ENCODE measurements at places on chromosomes 16 and 17. TPM values are rescaled to one million over a fixed set of nuclear protein-coding genes. Genes with fewer than 3 reads are reported as not detected.

The IL17C gene
- polyA plus RNA-seq = not detected

DNA sequence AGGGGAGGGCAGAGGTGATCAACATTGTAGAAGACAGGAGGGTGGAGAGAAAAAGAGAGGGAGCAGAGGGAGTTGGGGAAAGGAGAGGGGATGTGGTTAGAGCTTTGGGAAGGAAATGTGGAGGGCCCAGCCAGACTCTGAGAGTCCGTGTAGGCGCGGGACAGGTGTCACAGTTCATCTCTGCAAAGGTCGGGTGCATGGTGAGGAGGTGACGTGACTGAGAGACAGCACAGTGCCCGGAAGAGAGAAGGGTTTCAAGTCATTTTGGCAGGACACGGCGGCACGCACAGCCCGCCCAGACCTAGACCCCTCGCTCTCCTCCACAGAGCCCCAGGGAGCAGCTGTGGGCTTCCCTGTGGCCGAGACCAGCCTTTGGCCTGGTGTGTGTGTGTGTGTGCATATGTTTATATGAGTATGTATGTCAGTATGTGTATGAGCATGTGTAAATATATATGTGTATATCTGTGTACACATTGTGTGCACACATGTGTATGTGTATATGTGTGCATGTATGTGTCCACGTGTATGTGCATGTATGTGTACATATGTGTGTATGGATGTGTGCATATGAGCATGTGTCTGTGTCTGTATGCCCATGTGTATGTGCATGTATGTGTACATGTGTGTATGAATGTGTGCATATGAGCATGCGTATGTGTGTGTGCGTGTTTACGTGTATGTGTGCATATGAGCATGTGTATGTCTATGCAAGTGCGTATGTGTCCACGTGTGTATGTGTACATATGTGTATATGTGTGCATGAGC is 104.6 kb downstream of the SEC14L1 start:
- DNase-seq = no peak

DNA sequence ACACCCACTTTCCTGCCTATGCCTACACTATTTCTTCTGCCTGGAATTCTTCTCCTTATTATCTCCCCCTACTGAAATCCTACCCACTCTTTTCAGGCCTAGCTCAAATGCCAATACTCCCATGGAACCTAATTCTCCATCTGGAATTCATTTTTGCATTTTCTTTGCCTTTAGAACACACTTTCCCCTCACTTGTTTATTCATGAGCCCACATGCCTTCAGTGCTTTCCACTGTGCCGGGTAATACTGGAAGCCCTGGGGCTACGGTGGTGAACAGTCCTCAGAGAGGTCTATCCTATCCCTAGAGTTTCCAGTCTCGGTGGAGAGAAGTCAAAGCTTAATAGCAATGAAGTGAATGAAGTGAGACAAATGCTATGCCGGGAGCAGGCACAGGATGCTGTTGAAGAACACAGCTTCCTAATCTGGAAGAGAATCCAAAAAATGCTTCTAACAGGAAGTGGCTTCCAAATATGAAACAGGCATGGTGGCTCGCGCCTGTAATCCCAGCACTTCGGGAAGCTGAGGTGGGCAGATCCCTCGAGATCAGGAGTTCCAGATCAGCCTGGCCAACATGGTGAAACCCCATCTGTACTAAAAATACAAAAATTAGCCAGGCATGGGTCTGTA is 322.4 kb downstream of the GRIN2A start:
- no peak for DNase-seq

GRCh38 chr16:78961464-78961863 is 639.1 kb downstream of the MAF start:
- DNase-seq = no peak

- DNase-seq = no peak
These were observed 16.3 kb downstream of the TTLL6 start for GRCh38 chr17:48800626-48801217.

DNA sequence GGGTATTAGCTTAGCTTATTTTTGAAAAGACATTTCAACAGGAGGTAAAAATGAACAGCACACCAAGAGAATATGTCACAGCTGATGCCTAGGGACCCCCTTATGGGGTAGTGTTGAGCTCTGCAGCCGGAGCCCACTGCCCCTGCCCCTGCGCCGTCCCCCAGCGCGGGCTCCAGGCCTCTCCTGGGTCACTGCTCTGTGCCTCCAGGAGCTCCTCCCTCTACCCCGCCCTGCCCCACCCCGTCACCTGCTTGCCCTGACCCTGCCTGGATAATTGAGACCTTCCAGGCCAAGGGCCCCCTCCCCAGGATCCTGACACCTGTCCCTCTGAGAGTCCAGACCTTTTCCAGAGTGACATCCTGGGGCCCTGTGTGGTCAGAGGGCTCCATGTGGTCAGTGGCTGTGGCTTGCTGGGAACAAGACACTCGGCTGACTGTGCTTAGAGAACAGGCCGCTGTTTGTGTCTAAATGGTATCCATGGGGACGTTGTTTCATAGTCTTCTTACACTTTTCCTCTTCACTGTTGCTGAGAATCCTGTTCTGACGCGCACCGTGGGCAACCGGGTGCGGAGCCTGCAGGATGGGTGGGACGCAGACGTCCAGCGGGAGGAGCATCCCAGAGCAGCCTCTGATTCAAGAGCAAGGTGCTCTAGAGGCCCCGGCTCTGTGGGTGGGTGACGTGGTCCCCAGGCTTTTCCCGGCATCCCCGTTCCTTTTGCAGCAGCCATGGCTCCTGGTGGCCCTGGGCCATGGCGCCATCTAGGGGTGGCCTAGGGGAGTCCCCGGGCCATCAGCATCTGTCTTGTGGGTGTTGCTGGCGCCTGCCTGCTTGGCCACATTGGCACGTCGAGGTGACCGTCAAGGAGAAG is 20.0 kb upstream of the WFIKKN1 start:
- DNase-seq = no peak

DNA sequence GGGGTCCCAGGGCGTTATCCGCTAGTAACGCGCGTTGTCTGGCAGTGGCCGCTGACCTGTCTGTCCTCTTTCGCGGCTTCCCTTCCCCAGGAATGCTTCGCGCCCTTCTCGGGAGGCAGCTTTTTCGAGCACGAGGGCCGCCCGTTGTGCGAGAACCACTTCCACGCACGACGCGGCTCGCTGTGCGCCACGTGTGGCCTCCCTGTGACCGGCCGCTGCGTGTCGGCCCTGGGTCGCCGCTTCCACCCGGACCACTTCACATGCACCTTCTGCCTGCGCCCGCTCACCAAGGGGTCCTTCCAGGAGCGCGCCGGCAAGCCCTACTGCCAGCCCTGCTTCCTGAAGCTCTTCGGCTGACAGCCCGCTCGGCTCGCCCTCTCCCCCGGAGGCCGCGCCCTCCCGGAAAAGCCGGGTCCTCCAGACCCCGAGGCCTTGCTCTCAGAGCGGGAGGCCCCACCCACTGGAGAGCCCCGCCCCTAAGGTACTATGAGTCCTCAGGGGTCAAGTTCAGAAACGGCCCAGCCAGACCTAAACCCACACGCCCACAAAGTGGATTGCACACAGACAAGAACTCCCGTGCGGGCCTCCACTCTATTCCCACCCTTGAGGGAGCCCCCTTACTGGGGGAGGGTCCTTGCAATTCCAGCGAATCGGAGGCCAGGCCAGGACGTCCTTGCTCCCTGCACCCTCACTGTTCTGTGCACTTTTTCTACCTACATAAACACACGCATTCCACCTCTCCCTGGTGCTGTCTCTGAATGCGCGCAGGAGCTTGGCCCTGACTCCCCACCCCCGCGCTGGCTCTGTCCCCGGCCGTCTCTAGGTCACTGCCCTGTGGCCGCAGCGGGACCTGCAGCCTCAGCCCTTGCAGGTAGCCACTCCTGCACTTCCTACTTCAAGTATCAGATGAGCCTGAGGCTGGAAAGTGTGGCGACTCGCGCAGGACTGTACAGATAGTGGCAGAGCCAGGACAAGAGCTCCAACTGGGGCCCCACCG is 5.4 kb upstream of the SLC5A2 start:
- DNase-seq = no peak

- DNase-seq = no peak
These were observed 6.1 kb downstream of the TBX21 start for GRCh38 chr17:47739150-47739549.

The SEPTIN12 gene
- polyA plus RNA-seq = not detected

DNA sequence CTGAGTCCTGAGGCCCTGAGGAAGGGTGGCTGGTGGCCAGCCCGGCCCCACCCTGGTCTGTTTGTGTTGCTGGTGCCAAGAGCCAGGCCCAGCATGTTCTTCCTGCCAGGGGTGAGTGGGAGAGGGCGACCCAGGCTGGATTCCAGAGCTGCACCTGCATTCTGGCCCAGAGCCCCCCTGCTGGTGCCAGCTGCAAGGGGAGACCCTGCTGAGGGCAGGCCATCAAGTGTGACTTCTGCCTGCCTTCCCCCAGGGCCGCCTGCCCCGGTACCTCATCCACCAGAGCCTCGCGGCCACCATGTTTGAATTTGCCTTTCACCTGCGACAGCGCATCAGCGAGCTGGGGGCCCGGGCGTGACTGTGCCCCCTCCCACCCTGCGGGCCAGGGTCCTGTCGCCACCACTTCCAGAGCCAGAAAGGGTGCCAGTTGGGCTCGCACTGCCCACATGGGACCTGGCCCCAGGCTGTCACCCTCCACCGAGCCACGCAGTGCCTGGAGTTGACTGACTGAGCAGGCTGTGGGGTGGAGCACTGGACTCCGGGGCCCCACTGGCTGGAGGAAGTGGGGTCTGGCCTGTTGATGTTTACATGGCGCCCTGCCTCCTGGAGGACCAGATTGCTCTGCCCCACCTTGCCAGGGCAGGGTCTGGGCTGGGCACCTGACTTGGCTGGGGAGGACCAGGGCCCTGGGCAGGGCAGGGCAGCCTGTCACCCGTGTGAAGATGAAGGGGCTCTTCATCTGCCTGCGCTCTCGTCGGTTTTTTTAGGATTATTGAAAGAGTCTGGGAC is 2.4 kb upstream of the TCAP start:
- no peak for DNase-seq
